ENCODE measurements at places on chromosomes 2 and 18.

DNA sequence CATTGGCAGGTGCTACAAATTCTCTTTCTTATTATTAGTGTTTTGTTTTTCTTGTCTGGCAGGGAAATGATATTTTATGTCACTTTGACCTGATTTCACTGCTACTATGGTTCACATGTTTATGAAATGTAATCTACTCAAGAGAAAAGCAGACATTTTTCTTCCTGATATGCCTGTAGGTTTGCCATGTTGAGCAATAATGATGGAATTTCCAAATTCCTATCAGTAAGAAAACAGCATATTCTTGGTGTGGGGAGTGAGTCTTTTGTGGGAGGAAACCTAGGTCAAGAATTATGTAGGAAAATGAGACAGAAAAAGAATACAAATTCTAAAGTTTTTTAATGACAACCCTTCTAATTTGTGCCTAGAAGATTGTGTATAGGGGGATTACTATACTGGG, 356.4 kb downstream of the SLC4A3 start:
- H3K4me3 ChIP-seq = no peak overlapping the region
- H3K36me3 ChIP-seq = no peaks in the 10 kb centered on the region
- no peaks in the 10 kb centered on the region for H3K27me3 ChIP-seq
- DNase-seq = no peak
- H3K27ac ChIP-seq = no peak overlapping the region

- no peak overlapping the region for H3K4me3 ChIP-seq
- no peaks in the 10 kb centered on the region for H3K27me3 ChIP-seq
- H3K36me3 ChIP-seq = no peaks in the 10 kb centered on the region
- peaks cover 13% of the 10 kb centered on the region for H3K4me1 ChIP-seq
Measured at GRCh38 chr2:39411181-39411944, 25.7 kb downstream of the MAP4K3 start.

DNA sequence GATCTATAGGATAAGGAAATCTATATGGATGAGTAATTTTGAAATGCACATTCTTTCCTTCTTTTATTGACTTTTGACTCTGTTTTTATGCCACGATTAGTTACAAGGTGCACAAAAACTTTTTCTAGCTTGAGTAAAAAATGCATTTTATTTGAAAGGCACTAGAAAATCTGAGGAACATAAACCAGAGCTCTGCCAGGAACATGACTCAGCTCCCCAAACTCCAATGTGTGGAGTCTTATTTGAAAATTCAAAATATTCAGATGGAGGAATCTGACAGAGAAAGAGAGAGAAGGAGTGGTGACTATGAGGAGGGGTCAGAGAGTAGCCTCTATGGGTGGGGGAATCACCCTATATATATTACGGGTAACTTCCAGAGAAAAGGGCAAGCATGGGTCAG, 231.0 kb downstream of the DCC start:
- H3K4me1 ChIP-seq = no peaks in the 10 kb centered on the region
- DNase-seq = no peak
- H3K27ac ChIP-seq = no peak overlapping the region
- no peaks in the 10 kb centered on the region for H3K36me3 ChIP-seq
- no peaks in the 10 kb centered on the region for H3K27me3 ChIP-seq

- peaks cover 91% of the 10 kb centered on the region for H3K4me1 ChIP-seq
- H3K36me3 ChIP-seq = no peaks in the 10 kb centered on the region
- H3K27ac ChIP-seq = no peak overlapping the region
- H3K27me3 ChIP-seq = peaks cover 2% of the 10 kb centered on the region
Measured at GRCh38 chr2:224958873-224959272, 83.4 kb downstream of the DOCK10 start.

- H3K27me3 ChIP-seq = peaks cover 9% of the 10 kb centered on the region
- no peak within 1 kb of the TSS for H3K27ac ChIP-seq
- no peak within 1 kb of the TSS for H3K4me3 ChIP-seq
- no peaks in the 10 kb centered on the region for H3K36me3 ChIP-seq
Measured at GRCh38 chr2:55923091-55923981, at the start of gene EFEMP1. Gene EFEMP1, minus strand, starts transcription at chr2:55923782. Its CDS starts 1,342 bp downstream, at chr2:55922440.

GRCh38 chr18:35248429-35248828, 7.6 kb downstream of the ZNF397 start:
- no peaks in the 10 kb centered on the region for H3K27me3 ChIP-seq
- no peak overlapping the region for H3K27ac ChIP-seq
- no peak overlapping the region for H3K4me3 ChIP-seq
- peaks cover 71% of the 10 kb centered on the region for H3K36me3 ChIP-seq
- peaks cover 22% of the 10 kb centered on the region for H3K4me1 ChIP-seq

DNA sequence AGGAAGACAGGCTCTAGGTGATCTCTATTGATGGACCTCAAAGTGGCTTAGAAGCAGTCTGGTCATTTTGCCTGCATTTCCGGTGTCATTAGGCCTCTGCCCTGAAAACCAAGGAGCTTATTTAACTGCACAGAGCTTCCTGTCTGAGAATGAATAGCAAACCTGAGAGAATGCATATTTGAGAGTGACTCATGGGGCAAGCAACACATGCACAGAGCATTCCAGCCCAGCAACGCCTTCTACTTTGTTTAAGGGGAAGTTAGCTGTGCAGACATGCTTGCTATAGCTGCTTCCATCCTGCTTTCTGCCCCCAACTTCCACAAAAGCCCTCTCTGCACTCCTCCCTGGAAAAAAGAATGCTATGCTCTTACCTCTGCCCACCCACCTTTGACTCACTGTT, 232.8 kb downstream of the GRB14 start:
- H3K27ac ChIP-seq = no peak overlapping the region
- DNase-seq = no peak
- H3K27me3 ChIP-seq = no peaks in the 10 kb centered on the region
- H3K36me3 ChIP-seq = no peaks in the 10 kb centered on the region
- no peak overlapping the region for H3K4me3 ChIP-seq

- peaks cover 5% of the 10 kb centered on the region for H3K27me3 ChIP-seq
- H3K4me3 ChIP-seq = peak overlapping the region; percentile 87
- H3K36me3 ChIP-seq = peaks cover 10% of the 10 kb centered on the region
- H3K27ac ChIP-seq = peak overlapping the region; percentile 79
Measured at GRCh38 chr18:36128907-36129299, 237 bp downstream of the SLC39A6 start.

- H3K4me1 ChIP-seq = peaks cover 9% of the 10 kb centered on the region
- H3K27me3 ChIP-seq = peaks cover 15% of the 10 kb centered on the region
- DNase-seq = no peak
- peak overlapping the region; percentile 73 for H3K4me3 ChIP-seq
- peaks cover 3% of the 10 kb centered on the region for H3K36me3 ChIP-seq
Measured at GRCh38 chr2:119544939-119545475, 758 bp downstream of the CFAP221 start.

- peaks cover 11% of the 10 kb centered on the region for H3K4me1 ChIP-seq
- H3K27me3 ChIP-seq = peaks cover 3% of the 10 kb centered on the region
- H3K27ac ChIP-seq = no peak overlapping the region
Measured at GRCh38 chr2:226420646-226421045, 379.0 kb downstream of the IRS1 start.

DNA sequence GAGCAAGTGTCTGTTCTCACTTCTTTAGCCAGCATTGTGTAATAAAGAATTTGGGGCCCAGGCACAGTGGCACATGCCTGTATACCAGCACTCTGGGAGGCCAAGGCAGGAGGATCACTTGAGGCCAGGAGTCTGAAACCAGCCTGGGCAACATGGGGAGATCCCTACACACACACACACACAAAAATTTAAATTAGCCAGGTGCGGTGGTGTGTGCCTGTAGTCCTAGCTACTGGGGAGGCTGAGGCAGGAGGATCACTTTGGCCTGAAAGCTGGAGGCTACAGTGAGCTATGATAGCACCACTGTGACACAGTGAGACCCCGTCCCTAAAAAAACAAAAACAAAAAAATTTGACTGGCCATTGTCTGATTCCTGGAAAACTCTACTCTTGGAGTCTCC, 8.3 kb downstream of the REV1 start:
- DNase-seq = no peak
- H3K4me3 ChIP-seq = no peak overlapping the region
- peaks cover 59% of the 10 kb centered on the region for H3K4me1 ChIP-seq

- no peaks in the 10 kb centered on the region for H3K36me3 ChIP-seq
- H3K27me3 ChIP-seq = peaks cover 2% of the 10 kb centered on the region
- H3K4me3 ChIP-seq = no peak overlapping the region
- H3K4me1 ChIP-seq = no peaks in the 10 kb centered on the region
- no peak for DNase-seq
Measured at GRCh38 chr18:30361864-30362540, 680.5 kb downstream of the DSC3 start.

GRCh38 chr18:76371301-76372203, 123.5 kb downstream of the ZNF516 start:
- H3K36me3 ChIP-seq = peaks cover 10% of the 10 kb centered on the region
- no peak overlapping the region for H3K27ac ChIP-seq
- peaks cover 4% of the 10 kb centered on the region for H3K27me3 ChIP-seq
- peaks cover 55% of the 10 kb centered on the region for H3K4me1 ChIP-seq

- H3K4me3 ChIP-seq = no peak overlapping the region
- H3K27me3 ChIP-seq = no peaks in the 10 kb centered on the region
- H3K27ac ChIP-seq = no peak overlapping the region
- H3K4me1 ChIP-seq = no peaks in the 10 kb centered on the region
- no peaks in the 10 kb centered on the region for H3K36me3 ChIP-seq
Measured at GRCh38 chr18:64248836-64249235, 99.9 kb upstream of the LINC00305 start.

DNA sequence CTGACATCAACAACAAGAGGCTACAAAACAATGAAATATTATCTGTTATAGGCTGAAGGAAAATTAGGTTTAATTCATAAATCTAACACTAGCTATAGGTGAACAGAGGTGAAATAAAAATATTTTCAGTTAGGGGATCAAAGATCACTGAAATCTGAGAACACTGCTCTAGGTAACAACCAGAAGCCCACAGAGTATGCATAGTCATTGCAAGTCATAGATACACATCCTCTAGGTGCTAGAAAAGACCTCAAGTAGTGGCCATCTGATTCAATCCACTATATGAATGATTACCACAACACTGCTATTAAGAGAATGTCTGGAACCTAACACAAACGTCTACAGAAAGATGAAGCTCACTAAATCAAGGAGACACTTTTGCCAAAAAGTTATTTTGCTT, 264.6 kb upstream of the CYP26B1 start:
- no peak overlapping the region for H3K4me3 ChIP-seq
- no peak for DNase-seq
- H3K36me3 ChIP-seq = no peaks in the 10 kb centered on the region
- H3K4me1 ChIP-seq = no peaks in the 10 kb centered on the region
- peaks cover 2% of the 10 kb centered on the region for H3K27me3 ChIP-seq

- H3K36me3 ChIP-seq = no peaks in the 10 kb centered on the region
- no peak overlapping the region for H3K4me3 ChIP-seq
- no peaks in the 10 kb centered on the region for H3K4me1 ChIP-seq
- no peak overlapping the region for H3K27ac ChIP-seq
- peaks cover 13% of the 10 kb centered on the region for H3K27me3 ChIP-seq
Measured at GRCh38 chr2:70934981-70935380, 719 bp upstream of the ATP6V1B1 start.
